ENCODE measurements at places on chromosomes 4 and X. TPM values are rescaled to one million over a fixed set of nuclear protein-coding genes. Genes with fewer than 3 reads are reported as not detected.

The ADH1C gene
- total RNA-seq, result not detected

The BEX3 gene
- total RNA-seq, result 211 TPM

The AMBN gene
- total RNA-seq, result not detected

The MAGEA11 gene
- not detected for total RNA-seq

The SCFD2 gene
- 21.7 TPM for total RNA-seq

The TMSB15A gene
- 0.35 TPM for total RNA-seq

The NDNF gene
- total RNA-seq, result not detected

The CENPI gene
- total RNA-seq, result 5.2 TPM

The MAPK10 gene
- total RNA-seq, result 25.9 TPM

The TRIM2 gene
- total RNA-seq, result 8.0 TPM

The IRF2 gene
- total RNA-seq, result 16.3 TPM

The CXCL3 gene
- 1.8 TPM for total RNA-seq

The ADH6 gene
- total RNA-seq, result not detected

The CTAG2 gene
- total RNA-seq, result not detected

The MAGEA4 gene
- total RNA-seq, result not detected

The CFP gene
- 0.08 TPM for total RNA-seq

The RAB33A gene
- total RNA-seq, result not detected

The P2RY4 gene
- not detected for total RNA-seq

The PLXNB3 gene
- total RNA-seq, result 5.1 TPM

The KCNIP4 gene
- not detected for total RNA-seq

The RELL1 gene
- 97.1 TPM for total RNA-seq

The GAGE12J gene
- total RNA-seq, result not detected

Data from myocyte (in vitro differentiated cells).